ENCODE measurements at places on chromosomes 13 and 19.

DNA sequence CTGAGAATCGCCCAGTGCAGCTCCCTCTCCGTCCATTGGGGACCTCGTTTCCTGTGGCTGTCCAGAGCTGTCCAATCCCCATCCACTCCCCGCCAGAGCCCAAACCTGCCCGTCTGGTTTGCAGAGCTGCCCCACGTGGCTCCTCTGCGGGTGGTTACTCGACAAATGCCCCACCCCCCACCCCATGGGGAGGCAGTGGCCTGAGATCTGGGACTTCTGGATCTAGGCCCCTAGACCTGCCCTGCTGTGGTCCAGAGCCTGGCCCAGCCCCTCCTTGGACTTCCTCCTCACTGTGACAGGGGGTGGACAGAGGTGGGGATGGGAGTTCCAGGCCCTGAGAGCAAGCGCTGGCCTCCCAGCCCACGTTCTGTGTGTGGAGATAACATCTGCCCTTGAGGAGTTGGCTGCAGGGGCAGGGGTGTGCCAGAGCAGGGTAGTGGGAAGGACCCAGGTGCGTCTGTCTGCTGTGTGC lies 29.1 kb downstream of the PAK4 start:
- DNase-seq: peak; percentile 68

- peak; percentile 82 for DNase-seq
Observed at GRCh38 chr13:46553886-46554858, 1.2 kb downstream of the LRCH1 start.

- DNase-seq: no peak
Observed at GRCh38 chr19:57566396-57567265, 7.0 kb upstream of the ZNF550 start.

- no peak for DNase-seq
Observed at GRCh38 chr13:90766386-90766902, 581.0 kb upstream of the MIR17HG start.

- DNase-seq: no peak
Observed at GRCh38 chr13:37364956-37365355, 233.6 kb downstream of the POSTN start.

DNA sequence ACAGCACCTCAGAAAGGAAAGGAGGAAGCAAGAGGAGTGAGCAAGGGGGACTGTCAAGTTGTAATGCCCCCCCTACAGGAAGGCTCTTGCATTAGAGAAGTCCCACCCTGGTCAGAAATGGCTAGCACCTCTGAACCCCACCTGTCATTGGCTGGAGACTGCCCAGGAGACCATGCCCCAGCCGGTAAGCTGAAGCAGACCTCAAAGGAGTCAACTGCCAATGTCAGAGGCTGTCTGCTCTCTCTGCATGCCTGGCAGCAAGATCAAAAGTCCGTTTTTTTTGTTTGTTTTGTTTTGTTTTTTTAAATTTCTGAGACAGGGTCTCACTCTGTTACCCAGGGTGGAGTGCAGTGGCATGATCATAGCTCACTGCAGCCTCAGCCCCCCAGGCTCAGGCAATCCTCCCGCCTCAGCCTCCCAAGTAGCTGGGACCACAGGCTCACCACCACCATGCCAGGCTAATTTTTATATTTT lies 8.1 kb upstream of the BCL3 start:
- no peak for DNase-seq

Measured in kidney (tissue), 22 donors.